Epithelial cell of prostate (primary cell): ENCODE measurements at places on chromosomes 16 and 17.

DNA sequence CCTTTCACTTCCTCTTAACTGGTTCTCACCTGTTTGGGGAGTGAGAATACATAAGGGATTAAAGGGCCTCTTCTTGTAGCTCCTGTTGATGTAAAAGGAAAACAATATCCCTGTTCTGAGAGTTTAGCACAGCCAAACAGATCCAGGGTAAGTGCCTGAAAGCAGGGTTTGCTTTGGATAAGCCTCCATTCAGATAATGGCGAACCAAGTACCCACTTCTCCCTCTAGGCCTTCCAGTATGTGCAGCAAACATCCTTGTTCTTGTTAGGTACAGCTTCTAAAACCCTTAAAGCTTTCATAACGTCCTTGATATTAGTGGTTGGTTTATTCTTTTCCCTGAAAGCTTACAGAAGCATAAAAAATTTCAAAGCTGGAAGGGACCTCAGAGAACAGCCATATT, 130.6 kb upstream of the DNAH9 start:
- no peak for DNase-seq

DNA sequence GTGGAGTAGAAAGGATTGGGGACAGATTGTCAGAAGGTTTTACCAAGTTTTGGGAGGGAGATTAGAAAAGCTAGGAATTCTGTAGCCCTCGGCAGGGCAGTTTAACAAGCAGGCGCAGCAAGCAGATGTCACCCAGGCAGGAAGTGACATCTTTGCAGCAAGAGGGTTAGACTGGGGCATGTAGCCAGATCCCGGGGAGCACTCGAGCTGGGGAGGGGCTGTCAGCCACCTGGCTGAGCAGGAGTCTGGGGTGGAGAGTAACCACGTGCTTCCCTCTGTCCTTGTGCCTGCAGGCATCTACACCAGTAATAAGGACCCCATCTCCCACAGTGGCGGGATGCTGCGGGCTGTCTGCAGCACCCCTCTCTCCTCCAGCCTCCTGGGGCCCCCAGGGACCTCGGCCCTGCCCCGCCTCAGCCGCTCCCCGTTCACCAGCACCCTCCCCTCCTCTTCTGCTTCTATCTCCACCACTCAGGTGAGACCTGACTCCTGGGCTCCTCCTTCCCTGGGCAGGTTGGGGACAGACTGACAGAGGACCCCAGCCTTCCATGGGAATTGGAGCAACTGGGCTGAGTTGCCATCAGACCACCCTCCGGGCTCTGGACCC, 12.2 kb downstream of the MLLT6 start:
- no peak for DNase-seq

DNA sequence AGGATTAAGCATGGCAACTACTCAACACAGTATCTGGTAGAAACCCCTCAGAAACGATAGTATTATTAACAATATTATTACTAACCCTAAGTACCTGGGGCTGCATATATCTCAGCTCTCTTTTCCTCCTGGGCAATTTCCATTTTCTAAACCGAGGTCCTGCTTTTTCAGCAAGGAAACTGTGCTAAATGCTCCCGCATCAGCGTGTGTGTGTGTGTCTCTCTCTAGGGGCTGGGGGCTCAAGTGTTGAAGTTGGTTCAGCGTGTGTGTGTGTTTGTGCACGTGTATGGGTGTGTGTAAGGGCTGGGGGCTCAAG, 169.3 kb upstream of the MAF start:
- no peak for DNase-seq

DNA sequence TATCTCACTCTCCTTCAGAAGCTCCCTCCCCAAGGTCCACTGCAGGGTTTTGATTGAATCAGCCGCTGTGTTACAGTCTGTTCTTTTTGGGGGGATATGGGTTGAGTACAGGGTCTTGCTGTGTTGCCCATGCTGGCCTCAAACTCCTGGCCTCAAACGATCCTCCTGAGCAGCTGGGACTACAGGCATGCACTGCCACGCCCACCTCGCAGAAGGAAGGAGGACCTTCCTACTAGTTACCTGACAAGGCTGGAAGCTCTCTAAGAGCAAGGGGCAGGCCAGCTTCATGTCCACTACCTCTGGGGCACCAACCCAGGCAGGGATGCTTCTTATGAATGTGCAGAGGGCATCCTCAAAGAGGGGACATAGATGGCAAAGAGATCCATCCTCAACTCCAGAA, 1.9 kb upstream of the MMP28 start:
- no peak for DNase-seq

GRCh38 chr17:76376318-76377133, 7.9 kb upstream of the SPHK1 start:
- no peak for DNase-seq

DNA sequence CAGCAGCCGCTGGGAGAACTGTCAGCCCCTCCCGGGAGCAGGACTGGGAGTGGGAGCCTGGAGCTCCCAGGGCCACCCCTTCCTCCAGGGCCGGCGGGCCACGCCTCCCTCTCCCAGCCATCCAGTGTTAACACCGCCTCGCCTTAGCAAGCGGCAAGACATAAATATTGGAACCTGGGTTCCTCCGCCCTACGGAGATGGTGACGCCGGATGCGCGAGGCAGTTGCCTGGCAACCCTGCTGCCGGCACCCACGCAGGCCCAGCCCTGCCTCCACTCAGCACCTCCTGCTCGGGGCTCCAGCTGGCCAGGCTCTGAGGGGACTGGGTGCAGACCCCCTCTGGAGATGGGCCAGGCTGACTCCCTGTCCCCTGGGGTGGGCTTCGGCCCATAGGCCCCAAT, 27.4 kb upstream of the CACNA1H start:
- DNase-seq = no peak

GRCh38 chr17:77755410-77755963, 203.0 kb upstream of the TNRC6C start:
- DNase-seq = no peak

- DNase-seq = no peak
These were observed 25.1 kb downstream of the CASKIN2 start for GRCh38 chr17:75490173-75490743.

GRCh38 chr17:4768298-4768697, 3.4 kb upstream of the TM4SF5 start:
- DNase-seq = no peak

DNA sequence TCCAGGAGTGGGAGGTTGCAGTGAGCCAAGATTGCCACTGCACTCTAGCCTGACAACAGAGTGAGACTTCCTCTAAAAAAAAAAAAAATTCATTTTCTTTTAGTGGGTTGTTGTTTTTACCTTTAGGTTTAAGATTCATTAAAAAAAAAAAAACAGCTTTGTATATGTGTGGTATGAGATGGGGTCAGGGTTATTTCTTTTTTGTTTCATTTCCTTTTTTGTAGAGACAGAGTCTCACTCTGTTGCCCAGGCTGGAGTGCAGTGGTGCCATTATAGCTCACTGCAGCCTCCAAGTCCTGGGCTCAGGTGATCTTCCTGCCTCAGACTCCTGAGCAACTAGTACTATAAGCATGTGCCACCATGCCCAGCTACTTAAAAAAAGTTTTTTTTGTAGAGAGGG, 47.0 kb downstream of the BCAS3 start:
- DNase-seq = no peak

- DNase-seq = no peak
These were observed 9.5 kb upstream of the ZNF469 start for GRCh38 chr16:88373211-88373610.

DNA sequence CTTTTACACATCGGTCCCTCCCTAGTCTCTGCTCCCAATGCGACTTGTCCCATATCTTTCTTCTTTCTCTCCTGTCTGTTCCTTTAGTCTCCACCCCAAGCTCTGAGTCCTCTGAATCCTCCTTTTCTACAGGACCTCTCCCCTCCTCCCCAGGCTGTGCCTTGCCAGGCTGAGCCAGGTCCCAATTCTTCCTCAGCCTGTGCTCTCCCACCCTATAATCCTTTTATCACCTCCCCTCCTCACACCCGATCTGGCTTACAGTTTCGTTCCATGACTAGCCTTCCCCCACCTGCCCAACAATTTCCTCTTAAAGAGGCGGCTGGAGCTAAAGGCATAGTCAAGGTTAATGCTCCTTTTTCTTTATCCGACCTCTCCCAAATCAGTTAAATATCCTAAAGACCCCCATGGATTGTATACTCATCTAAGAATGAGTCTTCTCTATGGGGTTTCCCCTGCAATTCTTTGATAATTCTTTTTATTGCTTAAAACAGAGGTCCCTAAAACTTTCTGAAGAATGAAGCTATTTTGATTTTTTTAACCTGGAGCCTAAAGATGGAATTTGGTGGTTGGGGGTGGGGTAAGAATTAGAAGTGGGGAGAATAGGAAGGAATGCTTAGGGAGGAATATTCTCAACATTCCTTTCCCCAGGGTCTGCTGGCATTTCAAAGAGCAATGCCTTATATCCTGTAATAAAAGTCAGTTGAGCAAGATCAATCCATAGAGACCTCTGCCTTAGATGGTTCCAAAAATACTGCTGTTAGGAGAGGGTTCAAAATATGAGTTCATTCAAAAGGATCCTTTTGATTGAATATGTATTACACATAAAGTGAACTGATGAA, 102.8 kb downstream of the MYO1D start:
- DNase-seq = no peak

DNA sequence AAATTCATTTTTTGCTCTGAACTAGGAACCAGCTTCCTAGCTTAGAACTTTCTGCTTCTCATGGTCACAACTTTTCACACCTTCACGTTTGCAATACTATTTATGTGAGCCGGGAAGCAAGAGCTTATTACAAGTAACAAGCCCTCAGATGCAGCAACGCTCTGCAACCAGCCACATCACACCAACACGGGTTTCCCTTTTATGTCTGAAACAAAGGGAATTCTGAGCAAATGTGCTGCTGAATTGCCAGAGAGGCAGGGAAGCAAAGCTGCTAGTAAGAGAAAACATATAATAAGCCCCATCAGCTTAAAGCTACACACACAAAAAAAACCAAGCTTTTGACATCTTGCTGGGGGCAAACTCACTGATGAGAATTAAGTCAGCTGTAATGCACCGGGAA, 122.2 kb downstream of the SLC39A11 start:
- DNase-seq = no peak

DNA sequence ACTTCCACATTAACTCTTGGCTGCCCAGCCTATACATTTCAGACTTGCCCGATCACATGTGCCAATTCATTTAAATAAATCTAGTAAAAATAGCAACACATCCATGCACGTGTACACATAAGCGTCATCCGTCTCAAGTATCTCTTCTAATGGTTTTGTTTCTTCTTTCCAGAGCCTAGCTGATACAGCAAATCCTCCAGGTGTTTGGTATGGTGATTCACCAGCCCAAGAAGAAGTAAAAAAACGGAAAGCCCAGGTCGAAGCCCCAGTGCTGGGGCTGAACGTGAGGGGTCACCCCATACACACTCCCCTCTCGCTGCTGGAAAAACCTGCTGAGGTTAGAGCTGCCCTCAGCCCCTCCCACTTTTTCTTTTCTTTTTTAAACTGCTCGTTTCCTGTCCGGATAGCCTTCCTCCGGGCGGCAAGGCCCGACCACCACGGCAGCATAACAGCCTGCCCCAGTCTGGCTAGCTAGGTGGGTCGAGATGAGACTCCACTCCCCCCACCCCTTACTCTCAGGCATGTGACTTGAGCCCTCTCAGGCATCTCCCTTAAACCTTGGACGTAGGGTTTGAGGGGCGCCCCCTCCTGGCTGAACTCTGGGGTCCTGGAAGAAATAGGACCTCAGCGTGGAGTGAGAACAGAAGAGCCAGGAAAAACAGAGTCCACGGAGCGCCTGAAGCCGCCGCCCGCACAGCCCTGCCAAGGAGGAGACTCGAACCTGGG, 13.9 kb upstream of the OR1F1 start:
- no peak for DNase-seq

DNA sequence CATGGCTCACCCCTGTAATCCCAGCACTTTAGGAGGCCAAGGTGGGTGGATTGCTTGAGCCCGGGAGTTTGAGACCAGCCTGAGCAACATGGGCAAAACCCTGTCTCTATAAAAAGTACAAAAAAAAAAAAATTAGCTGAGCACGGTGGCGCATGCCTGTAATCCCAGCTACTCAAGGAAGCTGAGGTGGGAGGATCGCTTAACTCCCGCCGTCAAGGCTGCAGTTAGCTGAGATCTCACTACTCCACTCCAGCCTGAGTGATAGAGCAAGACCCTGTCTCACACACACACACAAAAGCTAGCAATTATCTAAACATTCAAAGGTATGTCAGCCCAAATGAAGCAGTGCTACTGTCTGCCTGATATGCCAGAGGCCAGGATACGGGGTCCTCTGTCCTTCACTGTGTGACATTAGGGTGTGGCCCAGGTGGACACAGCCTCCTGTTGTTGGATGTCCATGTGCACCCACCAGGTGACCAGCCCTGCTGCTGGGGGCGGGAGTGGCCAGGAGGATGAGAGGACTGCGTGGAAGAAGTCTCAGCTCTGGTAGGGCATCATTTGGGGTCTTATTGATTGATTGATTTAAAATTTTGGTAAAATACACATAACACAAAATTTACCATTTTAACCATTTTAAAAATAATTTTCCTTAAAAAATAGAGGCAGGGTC, 3.9 kb downstream of the NLRC3 start:
- DNase-seq = no peak

DNA sequence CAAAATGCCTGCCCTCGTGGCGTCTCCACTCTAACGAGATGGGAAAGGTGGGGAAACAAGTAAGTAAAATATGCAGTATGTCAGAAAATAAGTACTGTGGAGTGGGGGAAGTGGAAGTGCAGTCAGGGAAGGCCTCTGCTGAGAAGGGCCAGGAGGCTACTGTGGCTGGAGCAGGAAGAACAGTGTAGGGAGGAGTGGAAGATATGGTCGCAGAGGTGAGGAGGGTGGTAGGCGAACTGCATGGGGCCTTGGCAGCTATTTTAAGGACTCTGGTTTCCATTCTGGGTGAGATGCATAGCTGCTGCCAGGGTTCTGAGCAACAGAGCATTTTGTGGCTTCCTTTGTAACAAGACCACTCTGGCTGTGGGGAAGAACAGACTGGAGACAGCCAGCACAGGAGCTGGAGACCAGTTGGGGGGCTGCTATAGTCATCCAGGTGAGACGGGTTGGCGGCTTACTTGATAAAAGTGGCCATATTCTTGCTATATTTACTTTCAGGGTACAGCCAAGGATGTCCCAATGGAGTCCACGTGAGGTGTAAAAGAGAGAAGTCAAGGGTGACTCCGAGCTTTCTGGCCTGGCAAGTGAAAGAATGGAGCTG, 42.6 kb downstream of the CYTH1 start:
- DNase-seq = no peak

GRCh38 chr16:12729448-12729847, 74.2 kb downstream of the CPPED1 start:
- no peak for DNase-seq

GRCh38 chr17:1997289-1997926, 27.7 kb downstream of the RTN4RL1 start:
- DNase-seq = peak; percentile 39

DNA sequence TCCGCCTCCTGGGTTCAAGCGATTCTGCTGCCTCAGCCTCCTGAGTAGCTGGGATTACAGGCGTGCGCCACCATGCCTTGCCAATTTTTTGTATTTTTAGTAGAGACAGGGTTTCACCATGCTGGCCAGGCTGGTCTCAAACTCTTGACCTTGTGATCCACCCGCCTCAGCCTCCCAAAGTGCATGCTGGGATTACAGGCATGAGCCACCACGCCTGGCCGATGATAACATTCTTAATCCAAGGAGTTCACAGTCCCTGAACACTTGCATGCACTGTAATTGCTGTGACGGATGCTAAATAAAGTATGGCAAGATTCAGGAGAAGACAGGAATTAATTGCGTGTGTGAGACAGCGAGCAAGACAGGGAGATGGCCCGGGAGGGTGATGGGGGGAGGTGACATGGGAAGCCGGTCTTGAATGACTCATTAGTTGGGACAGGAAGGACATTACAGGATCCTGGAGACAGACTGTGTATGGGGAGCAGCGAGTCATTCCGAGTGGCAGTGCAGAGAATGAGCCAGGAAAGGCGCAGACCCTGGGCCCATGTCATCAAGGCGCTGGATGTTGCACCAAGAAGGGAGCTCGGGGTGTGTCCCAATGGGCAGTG, 6.7 kb downstream of the ABCA3 start:
- no peak for DNase-seq
